ENCODE measurements at places on chromosomes 6 and 20.

- no peak for DNase-seq
Measured at GRCh38 chr6:2426561-2427340, 181.3 kb upstream of the GMDS start.

DNA sequence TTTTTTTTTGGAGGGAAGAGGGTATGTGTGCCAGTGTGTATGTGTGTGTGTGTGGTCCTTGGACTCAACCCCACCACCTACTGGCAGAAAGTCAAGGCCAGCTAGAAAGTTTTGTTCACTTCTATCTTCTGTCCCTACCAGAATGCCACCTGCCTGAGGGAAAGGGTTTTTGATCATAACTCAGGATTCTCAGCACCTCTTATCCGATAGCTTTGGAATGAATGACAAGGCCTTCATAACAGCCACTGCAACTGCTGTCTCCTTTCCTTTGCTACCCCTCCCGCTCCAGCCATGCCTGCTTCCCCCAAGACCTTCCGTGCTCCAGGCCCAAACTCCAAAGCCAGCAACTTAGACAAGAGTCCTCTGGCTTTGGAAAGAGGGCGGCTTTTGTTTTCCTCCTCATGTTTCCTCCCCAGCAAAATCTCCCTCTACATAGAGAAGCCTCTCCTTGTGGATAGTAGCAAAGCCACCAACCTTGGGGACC is 18.7 kb downstream of the BTN3A1 start:
- DNase-seq = peak; percentile 16

DNA sequence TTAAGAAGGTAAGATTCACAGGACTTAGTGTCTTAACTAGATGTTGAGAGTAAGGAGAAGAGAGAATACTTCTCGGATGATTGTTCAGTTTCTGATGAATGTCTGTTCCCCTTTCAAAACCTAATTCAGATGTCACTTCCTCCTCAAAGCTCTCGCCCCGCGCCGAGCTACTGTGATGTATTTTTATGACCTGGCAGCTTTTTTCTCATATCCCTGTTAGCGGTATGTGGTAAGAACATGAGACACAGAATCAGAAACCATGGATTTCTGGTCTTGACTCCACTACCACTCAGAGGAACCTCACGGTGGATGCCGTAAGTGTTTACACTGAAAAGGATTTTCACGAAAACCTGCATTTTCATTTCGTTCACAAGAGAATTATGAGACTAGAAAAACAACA is 48.4 kb downstream of the CEP43 start:
- DNase-seq = no peak

- no peak for DNase-seq
Measured at GRCh38 chr6:155187106-155187505, 76.7 kb upstream of the CLDN20 start.

- peak; percentile 76 for DNase-seq
Measured at GRCh38 chr6:149750136-149750609, 632 bp downstream of the PCMT1 start.

DNA sequence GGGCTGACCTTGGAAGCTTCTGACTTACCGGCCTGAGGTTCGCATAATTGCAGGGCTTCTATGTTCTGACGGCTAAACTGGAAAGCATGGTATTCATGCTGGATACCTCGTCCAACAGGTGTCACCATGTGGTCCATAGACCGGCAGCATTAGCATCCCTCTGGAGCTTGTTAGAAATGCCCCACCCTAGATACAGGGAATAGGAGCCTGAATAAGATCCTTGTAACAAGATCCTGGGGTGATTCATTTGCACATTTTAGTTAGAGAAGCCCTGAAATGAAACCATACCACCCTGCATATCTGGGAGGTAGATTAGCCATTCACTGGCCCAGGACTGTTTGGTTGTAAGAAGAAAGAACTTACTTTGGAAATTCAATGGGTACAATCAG is 77.7 kb downstream of the TMEM170B start:
- no peak for DNase-seq

DNA sequence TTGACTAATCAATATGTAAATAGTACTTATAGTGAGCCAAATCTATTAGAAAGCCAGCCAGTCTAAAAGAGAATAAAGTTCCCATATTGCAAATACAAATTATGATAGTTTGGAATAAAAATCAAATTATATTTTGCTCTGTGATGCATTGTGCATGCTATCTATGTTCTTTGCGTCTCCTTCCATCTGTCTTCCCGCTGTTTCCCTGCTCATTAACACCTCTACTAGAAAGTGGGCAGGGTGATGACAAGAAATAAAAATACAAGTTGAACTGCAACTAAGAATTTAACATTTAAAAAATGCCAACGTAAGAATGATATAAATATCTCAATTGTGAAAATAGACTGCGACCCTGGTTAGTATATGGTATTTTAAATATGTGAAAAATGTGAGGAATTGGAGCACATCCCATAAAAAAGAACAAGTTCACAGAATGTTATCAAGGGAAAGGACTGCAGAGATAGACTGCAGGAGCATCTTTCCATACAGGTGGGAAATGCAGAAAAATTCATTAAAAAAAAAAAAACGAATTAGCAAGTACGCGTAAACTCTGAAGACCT is 157.6 kb upstream of the PDE7B start:
- DNase-seq = no peak

DNA sequence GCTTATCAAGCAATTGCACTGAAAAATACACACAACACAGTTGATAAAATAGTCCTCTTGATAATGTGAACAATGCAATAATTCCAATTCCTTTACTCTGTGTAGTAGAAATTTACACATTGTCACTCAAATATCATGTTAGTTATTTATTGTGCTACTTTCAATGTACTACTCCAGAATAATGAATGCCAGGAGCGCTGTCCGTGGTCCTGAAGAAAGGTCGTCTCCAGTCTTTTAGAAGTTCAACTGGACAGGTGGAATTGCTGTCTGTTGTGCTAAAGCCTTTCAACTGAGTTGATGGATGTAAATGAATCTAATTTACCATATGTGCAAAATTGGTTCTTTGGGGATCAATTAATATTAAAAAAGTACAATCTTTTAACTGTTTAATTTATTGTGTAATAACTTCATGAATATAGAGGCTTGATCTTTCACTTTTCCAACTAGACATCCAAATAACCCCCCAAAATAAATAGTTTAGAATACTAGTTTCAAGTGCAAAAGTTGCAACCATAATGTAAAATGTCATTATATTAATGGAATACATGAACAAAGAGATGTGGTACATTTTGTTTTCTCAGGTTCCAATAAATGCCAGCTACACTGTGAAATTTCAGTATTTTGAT is 3.2 kb downstream of the GRIK2 start:
- DNase-seq = peak; percentile 67

- no peak for DNase-seq
Measured at GRCh38 chr6:160986851-160987250, 4.7 kb upstream of the MAP3K4 start.

- no peak for DNase-seq
Measured at GRCh38 chr6:111114482-111114881, 27.2 kb downstream of the SLC16A10 start.

DNA sequence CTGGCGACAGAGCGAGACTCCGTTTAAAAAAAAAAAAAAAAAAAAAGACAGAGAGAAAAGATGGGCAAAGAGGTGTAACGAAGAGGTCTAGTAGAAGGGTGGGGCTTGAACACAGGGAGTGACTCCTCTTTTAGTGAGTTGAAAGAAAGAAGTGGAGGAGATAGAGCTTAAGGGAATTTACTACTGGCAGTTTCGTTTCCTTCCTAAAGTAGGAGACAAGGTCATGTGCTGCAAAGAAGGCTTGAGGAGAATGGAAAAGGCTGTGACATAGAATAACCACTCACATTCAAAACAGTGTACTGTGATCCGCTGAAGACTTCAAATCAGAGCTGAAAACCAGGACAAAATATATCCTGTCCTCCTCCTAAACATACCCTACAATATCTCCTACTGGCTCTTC is 63.8 kb upstream of the EIF2S2 start:
- DNase-seq = no peak

GRCh38 chr20:63736893-63737694 is 630 bp downstream of the LIME1 start:
- DNase-seq = no peak

DNA sequence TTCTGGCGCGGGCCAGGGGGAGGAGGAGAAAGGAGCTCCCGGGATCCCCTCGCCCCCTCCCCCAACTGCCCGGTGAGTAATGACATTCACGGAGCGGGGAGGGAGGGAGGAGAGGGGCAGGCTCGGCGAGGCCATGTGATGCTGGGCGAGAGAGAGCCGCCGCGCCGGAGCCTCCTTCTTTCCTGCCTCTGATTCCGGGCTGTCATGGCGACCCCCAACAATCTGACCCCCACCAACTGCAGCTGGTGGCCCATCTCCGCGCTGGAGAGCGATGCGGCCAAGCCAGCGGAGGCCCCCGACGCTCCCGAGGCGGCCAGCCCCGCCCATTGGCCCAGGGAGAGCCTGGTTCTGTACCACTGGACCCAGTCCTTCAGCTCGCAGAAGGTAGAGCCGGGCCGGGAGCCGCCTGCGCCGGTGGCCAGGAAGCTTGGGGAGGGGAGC is at the start of gene GDAP1L1:
TSS of gene GDAP1L1 (plus strand) at position 178 of the 441 bp plus-strand sequence. CDS start at position 205, 27 bp downstream.
- no peak for DNase-seq

All from HuH-7 (cell line).